ENCODE measurements at places on chromosomes 1 and 21. TPM values are rescaled to one million over a fixed set of nuclear protein-coding genes. Genes with fewer than 3 reads are reported as not detected.

The S100A9 gene
- total RNA-seq = 2.8 TPM

The C1orf94 gene
- not detected for total RNA-seq

The OR2T2 gene
- total RNA-seq = not detected

The CRNN gene
- not detected for total RNA-seq

The FRRS1 gene
- 0.44 TPM for total RNA-seq

The AMY2B gene
- 63.7 TPM for total RNA-seq

The RSPH1 gene
- total RNA-seq = 0.14 TPM

The TMEM269 gene
- 1.0 TPM for total RNA-seq

DNA sequence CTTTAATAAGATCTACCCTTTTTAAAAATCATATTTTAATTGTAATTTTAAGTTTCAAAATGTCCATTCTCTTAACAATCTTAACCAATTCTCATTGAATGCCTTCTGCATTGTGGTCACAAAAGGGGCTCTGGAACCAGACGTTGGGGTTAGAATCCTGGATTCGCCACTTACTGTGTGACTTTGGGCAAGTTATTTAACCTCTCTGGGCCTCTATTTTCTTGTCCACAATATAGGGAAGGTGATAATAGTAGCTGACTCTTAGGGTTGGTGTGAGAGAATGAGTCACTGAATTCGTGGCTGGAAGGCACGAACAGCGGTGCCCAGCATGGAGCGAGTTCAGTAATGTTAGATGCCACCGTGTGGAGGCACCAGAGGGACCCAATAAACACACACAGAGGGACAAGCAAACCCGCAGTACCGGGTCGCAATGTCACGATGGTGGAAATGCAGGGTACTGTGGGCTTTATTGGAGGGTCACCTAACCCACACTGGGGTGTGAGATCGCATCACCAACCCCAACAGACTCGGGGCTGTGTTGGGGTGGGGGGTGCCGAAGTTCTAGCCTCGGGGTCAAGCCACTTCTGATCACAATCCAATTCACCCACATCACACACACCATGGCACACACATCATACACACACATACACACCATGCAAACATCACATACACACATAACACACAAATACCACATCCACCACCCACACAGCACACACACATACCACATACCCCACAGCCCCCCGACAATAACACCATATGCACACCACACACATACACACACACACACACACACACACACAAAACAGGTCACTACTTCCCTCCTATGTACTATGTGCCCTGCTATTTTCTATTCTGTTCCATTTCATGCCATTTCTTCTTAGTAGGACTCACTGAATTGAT, 27.0 kb upstream of the IFNAR2 start:
- H3K27me3 ChIP-seq = no peaks in the 10 kb centered on the region
- no peaks in the 10 kb centered on the region for H3K36me3 ChIP-seq
- peak overlapping the region; percentile 53 for H3K27ac ChIP-seq
- no peak overlapping the region for H3K4me3 ChIP-seq
- peaks cover 72% of the 10 kb centered on the region for H3K4me1 ChIP-seq
- no peak for DNase-seq

DNA sequence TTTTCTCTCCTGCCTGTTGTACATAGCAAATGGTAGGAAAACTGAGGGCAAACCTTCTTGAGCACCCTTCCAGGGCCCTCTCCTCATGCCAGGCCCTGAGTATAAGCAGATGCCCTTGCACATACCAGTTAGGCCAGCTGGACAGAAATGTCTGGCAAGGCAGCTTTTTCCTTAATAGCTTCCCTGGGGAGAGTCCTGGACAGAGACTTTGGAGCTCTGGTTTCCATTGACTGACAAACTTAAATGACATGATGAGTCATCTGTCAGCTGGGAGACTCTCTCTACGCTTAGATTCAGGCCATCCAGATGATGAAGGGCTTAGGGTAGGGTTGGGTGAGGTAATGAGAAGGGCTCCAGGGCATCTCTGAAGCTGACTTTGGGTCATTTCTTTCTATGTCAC, 317.5 kb downstream of the ASTN1 start:
- H3K27ac ChIP-seq = no peak overlapping the region
- no peaks in the 10 kb centered on the region for H3K4me1 ChIP-seq
- DNase-seq = no peak
- no peaks in the 10 kb centered on the region for H3K27me3 ChIP-seq

DNA sequence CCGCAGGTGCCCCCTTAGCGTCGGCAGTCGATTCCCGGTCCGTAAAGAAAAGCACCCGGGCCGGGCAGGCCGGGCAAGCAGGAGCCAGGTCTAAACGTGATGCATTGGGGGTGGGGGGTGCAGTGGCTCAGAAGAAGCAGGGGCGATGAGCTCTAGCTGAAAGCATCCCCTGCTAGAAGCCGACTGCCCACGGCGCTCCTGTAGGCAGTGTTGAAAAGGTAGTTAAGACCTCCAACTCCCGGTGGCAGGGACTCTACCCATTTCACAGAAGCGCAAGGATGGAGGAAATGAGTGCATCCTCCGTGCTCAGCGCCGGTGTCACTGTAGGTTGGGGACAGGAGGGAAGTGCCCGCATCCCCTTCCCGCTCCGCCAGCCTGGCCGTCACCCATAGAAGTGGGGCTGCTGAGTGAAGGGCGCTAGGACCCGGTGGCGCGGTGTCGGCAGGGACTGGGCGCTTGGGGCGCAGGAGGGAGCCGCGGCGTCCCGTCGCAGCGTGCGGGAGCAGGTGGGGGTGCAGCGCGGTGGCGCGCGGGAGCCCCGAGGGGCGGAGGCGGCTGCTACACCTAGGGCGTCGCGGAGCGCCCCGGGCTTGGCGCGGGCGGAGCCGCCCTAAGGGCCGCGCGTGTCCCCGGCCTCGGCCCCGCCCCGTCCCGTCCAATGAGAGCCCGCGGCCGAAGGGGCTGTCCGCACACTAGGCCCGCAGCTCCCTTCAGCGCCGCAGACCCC, at the start of gene WNT2B:
WNT2B (plus strand) TSS at position 688 of the 727 bp plus-strand sequence. CDS start 298 bp downstream, outside the sequence.
- peak; percentile 59 for DNase-seq
- H3K36me3 ChIP-seq = no peaks in the 10 kb centered on the region
- H3K27ac ChIP-seq = no peak within 1 kb of the TSS
- H3K4me3 ChIP-seq = peak within 1 kb of the TSS; percentile 84
- peaks cover 36% of the 10 kb centered on the region for H3K27me3 ChIP-seq

- peaks cover 80% of the 10 kb centered on the region for H3K4me1 ChIP-seq
- no peak overlapping the region for H3K4me3 ChIP-seq
- peaks cover 23% of the 10 kb centered on the region for H3K36me3 ChIP-seq
- H3K27me3 ChIP-seq = no peaks in the 10 kb centered on the region
These were observed 7.0 kb downstream of the EGLN1 start for GRCh38 chr1:231415018-231415583.

DNA sequence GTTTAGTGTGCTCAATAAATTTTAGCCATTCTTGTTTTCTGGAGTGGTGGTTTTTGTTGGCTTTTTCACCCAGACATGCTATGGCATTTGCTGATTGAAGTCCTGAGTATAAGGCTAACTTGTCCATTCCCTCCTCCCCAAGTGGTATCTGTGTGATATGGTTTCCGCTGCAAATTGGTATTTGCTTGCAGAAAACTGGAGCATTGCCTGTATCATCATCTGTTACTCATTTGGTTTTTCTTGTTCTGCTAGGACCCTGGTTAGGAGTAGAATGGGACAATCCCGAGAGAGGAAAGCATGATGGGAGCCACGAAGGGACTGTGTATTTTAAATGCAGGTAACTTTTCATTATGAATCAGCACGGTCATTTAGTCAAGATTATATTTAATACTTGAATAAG, 34.0 kb downstream of the TBCE start:
- H3K4me1 ChIP-seq = no peaks in the 10 kb centered on the region
- H3K27ac ChIP-seq = peak overlapping the region; percentile 67
- no peak for DNase-seq
- no peaks in the 10 kb centered on the region for H3K27me3 ChIP-seq
- no peak overlapping the region for H3K4me3 ChIP-seq

DNA sequence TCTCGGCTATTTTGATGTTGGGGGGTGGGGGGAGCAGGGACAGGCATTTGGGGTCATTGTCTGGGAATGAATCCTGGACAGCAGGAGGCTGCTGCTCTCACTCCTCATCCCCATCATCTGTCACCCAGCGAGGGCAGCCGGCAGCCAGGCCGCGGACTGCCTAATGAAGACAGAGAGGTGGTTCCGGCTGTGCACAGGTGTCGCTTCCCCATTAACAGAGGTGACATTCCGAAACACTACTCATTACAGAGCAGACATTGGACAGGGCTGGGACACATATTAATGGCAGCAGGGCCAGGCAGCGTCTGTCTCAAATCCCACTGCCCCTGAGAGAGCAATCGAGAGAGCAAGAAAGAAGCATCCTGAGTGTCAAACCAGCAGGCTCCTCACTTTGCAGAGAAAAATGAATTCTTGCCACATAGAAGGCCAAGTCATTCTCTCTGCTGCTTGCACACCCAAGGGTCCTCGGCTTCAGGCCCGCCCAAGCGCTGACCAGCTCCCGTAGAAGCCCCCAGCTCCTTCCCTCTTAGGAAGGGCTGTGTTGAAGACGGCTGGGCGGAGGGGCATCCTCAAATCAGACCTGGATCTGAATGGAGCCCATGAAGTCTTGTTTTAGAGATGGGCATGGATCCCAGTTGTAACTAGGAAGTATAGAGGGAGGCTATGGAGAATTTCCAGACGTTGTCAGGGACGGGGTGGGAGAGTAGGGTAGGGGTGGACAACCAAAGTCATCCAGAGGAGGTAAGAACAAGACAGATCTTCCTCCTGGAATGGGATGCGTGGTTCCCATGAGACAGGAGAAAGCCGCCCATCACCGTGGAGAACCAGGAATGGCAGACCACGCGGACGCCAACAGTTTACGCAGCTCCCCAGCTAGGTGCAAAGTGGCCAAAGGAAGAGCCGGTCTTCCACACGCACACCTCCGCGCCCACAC, 8.2 kb upstream of the LEMD1 start:
- DNase-seq = no peak
- H3K27ac ChIP-seq = peak overlapping the region; percentile 37
- peak overlapping the region; percentile 87 for H3K4me3 ChIP-seq

DNA sequence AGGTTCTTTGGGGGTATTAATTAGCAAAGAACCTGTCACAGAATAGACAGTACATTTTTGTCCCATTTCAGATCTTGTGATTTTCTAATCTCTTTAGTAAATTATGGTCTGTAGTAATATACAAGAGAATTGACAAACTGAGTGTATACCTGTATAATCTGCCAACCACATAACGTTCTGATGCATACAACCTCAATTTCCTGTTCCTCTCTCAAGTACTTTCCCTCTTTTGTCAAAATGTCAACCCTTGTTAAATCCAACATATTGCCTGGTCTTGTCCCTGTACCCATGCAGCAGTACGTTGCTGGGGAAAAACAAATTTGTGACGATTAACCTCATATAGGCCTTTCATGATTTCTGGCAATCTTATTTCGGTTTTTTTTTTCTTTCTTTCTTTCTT, 1.1 kb downstream of the ARV1 start:
- H3K4me1 ChIP-seq = peaks cover 33% of the 10 kb centered on the region
- peak overlapping the region; percentile 95 for H3K27ac ChIP-seq

- DNase-seq = no peak
- no peaks in the 10 kb centered on the region for H3K27me3 ChIP-seq
- H3K36me3 ChIP-seq = no peaks in the 10 kb centered on the region
- no peak overlapping the region for H3K4me3 ChIP-seq
- no peaks in the 10 kb centered on the region for H3K4me1 ChIP-seq
These were observed 78.7 kb downstream of the PBX1 start for GRCh38 chr1:164637461-164638375.

DNA sequence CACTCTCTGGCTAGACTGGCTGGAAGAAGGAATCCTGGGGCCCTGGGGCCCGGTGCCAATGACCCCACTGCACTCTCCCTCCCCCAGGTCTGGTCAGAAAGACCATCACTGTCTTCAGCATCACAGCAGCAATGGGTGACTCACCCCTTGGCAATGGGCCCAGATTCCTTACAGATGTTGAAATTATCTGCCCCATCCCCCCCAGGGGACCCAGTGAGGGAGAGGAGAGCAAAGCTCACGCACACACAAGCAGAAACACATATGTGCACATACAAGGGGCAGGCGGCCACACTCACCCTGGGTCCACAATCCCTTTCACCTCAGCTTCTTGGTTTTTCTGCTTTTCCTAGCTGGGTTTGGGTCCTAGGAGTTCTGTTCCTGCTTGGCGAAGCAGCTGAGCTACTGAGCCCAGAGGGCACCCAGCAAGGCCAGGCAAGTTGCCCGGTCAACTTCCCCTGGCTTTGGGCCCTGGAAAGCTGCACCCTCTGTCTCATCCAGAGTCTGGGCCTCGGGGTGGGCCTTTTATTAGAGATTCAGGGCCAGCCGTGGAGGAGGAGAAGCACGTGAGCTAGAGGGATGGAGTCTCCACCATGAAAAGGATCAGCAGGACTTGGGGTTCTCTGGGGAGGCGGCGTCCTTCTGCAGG, 2.6 kb downstream of the COL16A1 start:
- peaks cover 25% of the 10 kb centered on the region for H3K4me1 ChIP-seq
- H3K27ac ChIP-seq = no peak overlapping the region
- peaks cover 28% of the 10 kb centered on the region for H3K27me3 ChIP-seq
- no peak overlapping the region for H3K4me3 ChIP-seq
- no peaks in the 10 kb centered on the region for H3K36me3 ChIP-seq

- peaks cover 6% of the 10 kb centered on the region for H3K36me3 ChIP-seq
- peak overlapping the region; percentile 93 for H3K27ac ChIP-seq
- H3K4me1 ChIP-seq = peaks cover 57% of the 10 kb centered on the region
- peak overlapping the region; percentile 91 for H3K4me3 ChIP-seq
These were observed 1.4 kb downstream of the BCL10 start for GRCh38 chr1:85274969-85275453.

DNA sequence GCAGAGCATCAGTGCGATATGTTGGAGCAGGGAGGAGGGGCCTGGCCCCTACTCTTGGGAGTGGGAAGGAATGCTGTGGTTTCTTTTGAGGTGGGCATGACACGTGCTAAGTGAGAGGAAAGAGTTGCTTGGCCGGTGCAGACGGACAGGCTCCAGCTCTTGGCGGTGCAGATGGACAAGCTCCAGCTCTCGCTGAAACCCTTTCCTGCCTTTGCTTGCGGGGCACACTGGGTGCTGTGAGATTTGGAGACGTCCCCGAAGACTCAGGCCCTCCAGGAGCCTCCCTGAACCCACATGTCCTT, 15.9 kb downstream of the PDXK start:
- H3K4me1 ChIP-seq = peaks cover 40% of the 10 kb centered on the region
- peak overlapping the region; percentile 84 for H3K27ac ChIP-seq
- peaks cover 8% of the 10 kb centered on the region for H3K36me3 ChIP-seq
- no peak for DNase-seq
- H3K27me3 ChIP-seq = no peaks in the 10 kb centered on the region

GRCh38 chr1:22241250-22241649, 98.4 kb upstream of the WNT4 start:
- no peak for DNase-seq
- no peak overlapping the region for H3K27ac ChIP-seq
- no peaks in the 10 kb centered on the region for H3K36me3 ChIP-seq
- H3K4me3 ChIP-seq = no peak overlapping the region
- H3K4me1 ChIP-seq = no peaks in the 10 kb centered on the region
- H3K27me3 ChIP-seq = peaks cover 11% of the 10 kb centered on the region

- no peak overlapping the region for H3K4me3 ChIP-seq
- H3K27me3 ChIP-seq = peaks cover 3% of the 10 kb centered on the region
- no peaks in the 10 kb centered on the region for H3K36me3 ChIP-seq
- H3K27ac ChIP-seq = no peak overlapping the region
These were observed 11.6 kb downstream of the KCNK1 start for GRCh38 chr1:233625510-233625981.

DNA sequence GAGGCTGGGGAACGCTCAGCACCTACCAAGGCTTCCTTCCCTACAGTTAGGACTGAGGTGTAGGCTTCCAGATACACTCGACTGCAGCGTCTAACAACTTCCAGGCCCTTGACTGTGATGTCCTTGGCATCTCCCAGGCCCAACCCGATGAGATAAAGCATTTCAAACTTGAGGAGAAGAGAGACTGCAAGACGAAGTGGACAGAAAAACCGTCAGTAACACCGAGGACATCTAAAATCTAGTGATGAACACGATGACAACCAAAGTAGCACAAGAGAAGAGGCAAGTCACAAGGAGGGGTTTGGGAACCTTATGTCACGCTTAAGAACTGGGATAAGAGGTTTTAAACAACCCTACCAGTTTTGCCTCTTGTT, 314 bp downstream of the DPH5 start:
- H3K36me3 ChIP-seq = peaks cover 29% of the 10 kb centered on the region
- H3K27ac ChIP-seq = peak overlapping the region; percentile 93
- H3K27me3 ChIP-seq = no peaks in the 10 kb centered on the region
- DNase-seq = no peak
